ENCODE measurements at places on chromosomes 7 and 10.

DNA sequence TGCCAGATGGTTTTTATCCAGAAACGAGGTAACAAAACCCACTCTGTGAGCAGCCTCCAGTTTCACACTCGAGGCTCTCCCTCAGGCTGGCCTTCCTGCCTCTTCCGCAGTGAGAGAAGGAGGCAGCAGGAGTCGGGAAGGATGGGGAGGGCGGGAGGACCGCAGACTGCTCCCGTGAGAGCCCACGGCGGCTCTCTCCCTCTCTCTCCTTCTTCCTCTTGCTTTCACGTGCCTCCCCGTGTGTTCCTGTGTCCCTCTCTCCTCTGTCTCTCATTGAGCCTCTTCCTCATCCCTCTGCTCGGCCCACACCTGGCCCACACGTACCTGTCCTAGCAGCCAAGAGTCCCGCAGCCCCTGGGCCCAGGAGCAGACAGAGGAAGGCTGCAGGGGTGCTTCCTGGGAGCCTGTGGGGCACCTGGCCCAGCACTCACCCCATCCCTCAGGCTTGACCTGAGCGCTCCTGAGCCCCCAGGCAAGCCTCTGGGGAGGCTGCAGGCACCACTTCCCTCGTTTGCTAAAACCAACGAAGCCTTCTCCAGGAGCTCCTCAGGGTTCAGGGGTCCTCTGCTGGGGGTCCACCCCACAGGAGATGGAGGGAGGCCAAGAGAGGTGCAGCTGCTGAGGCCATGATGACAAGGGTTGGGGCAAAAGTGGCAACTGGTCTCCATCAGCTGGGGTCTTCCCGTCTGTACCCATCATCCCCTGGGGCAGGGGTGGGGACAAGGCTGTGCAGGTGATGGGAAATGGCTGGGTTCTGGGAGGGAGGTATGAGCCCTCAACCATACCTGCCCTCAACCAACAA, 13.6 kb downstream of the SPOCK2 start:
- DNase-seq = no peak

DNA sequence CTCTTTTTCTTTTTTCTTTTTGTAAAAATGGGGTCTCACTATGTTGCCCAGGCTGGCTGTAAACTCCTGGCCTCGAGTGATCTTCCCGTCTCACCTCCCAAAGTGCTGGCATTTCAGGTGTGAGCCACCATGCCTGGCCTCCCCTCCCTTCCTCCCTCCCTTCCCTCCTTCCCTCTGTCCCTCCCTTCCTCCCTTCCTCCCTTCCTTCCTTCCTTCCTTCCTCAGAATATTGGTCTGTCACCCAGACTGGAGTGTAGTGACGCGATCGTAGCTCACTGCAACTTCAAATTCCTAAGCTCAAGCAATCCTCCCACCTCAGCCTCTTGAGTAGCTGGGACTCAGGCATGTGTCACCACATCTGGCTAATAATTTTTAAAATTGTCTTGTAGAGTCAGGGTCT, 8.4 kb downstream of the AGAP3 start:
- DNase-seq = no peak

- DNase-seq = no peak
These were observed 552 bp downstream of the IL15RA start for GRCh38 chr10:5976512-5977470.

- DNase-seq = no peak
These were observed 251.4 kb downstream of the KIF20B start for GRCh38 chr10:89952751-89953150.

GRCh38 chr10:4141471-4141870, 356.5 kb upstream of the KLF6 start:
- DNase-seq = no peak

DNA sequence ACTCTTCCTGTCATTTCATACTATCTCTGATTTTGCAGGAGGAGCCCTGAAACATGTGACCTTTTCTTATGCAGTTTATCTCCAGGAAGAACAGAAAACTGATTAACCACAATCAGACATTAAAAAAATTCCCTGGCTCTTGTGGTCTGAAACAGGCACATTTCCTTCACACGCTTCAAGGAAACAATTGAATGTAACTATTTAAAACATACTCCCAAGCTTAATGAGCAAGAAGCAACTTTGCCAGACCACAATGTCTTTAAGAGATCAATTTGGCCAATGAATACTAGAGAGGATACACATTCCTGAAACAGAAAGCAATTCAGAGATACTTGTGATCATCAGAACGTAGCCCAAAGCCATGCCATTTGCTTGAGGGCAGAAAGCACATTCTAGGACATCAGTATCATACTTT, 65.8 kb downstream of the PIP4K2A start:
- no peak for DNase-seq

- no peak for DNase-seq
These were observed 82.0 kb downstream of the MKX start for GRCh38 chr10:27663621-27664020.

DNA sequence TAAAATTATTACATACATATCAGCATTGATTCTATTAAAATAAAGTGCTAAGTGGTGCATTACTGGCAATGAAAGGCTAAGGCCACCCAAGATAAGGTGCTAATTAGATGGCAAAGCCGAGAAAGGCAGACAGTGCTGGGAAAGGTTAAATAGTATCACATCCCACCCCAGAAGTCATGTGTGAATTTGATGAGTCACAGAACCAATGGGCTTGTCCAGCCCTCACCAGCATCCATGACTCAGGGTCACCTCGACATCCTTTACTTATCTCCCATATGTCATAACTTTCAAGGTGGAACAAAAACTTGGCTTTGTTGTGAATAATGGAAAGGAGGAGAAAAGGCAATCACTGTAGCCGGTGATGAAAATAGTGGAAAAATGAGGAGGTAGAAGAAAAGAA, 459.1 kb downstream of the PLXNA4 start:
- peak; percentile 20 for DNase-seq

GRCh38 chr7:130145424-130146100, 59.6 kb downstream of the TMEM209 start:
- no peak for DNase-seq

DNA sequence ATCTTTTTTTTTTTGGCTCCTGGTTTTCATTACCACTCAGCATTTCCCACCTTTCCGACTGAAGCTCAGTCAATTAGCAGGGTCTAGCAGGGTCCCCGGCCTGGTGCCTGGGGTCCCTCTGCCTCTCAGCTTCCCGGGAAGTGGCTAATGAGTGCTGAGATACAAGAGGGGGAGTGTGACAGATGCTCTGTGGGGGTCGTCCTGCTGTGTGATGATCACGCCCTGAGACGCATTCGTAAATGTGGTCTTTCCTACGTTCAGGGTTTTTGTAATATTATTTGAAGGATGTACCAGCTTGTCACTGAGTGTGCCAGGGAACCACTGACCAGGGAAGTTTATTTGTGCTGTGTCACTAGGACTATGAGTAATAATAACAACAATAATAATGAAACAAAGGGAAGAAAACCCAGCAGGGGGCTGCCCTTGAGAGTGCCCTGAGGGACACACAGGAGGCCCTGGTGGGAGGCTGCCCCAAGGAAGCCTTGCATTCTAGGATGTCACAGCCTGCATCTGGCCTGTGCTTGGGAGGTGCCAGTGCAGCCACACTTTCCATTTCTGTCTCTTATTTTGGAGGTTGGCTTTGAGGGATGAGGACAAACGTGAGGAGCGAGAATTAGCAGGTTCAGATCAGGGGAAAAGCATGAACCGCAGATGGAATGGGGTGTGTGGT, 337.8 kb downstream of the ADARB2 start:
- no peak for DNase-seq

DNA sequence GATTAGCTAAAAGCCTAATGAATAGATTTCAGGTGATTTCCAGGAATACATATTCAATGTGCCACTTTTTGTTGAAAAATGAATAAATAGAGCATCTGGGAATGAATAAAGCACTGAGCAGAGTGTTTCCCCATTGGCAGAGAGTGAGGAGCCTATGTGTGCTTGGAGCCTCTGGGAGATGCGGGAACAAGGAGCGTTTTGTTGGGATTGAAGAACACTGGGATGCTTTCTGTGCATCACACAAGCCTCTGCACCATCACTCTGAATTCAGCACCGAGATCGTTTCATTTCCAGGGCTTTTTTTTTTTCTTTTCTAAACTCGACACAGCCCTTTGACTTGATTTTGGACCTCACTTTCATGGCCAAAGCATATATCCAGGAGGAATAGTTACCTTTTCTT, 111.4 kb downstream of the BAMBI start:
- no peak for DNase-seq

GRCh38 chr7:126838194-126838593, 414.5 kb downstream of the GRM8 start:
- DNase-seq = no peak

DNA sequence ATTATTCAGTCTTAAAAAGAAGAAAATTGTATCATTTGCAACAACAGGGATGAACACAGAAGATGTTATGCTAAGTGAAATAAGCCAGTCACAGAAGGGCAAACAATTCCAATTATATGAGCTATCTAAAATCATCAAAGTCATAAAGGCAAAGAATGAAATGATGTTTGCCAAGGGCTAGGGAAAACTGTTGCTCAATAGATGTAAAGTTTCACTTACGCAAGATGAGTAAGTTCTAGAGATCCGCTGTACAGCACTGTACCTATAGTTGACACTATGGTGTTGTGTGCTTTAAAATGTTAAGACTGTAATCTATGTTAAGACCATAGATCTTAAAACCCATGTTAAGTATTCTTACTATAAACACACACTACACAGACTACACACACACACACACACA, 904.6 kb upstream of the LRRN3 start:
- DNase-seq = no peak

DNA sequence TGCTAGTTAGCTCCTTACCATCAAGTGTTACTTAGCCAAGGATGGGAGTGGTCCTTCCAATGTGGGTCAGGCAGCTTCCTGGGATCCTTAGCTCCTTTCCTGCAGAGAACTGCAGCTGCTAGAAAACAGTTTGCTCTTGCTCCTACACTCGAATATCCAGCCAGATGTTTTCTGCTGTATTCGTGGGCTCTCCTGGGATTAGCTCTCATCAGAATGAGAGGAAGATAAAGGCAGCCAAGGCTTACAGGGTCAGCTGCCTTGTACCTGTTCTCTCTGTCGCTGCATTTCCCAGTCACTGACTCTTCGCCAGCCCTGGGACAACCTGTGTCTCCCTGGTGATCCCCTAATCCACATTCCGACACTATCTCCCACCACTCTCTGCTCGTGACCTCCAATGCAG, 29.0 kb downstream of the NEUROD6 start:
- DNase-seq = no peak

DNA sequence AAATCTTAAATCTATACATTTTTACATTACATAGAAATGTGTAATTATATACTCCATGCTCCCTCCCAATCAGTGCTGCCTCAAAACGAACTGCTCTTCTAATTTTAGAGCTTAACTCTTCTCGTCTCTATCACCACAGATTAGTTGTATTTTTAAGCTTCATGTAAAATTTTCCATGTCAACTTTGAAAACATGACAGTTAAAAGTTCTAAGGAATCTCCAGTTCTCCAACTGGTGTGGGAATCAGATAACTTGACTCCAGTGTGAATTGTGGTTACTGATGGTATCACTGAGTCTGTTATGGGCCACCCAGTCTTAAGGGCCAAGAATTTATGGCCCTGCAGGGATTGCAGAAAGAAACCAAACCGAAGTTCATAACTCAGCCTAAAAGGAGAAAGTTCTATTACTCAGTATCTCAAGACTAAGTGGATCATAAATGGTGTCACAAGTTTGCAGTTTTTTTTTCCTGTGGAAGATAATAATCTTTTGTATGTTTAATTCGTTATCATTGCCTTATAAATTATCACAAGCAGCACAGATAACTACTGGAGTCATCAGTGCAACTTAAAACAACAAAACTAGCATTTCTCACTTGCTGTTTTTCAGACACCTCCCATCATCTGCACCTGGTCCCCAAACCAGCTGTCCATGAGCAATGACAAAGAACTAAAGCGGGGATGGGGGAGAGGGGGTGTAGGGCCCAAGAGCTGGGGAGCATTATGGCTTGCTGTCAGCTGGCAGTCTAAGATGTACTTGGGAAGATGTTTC, 31.5 kb upstream of the KMT2E start:
- no peak for DNase-seq

- DNase-seq = no peak
These were observed 29.9 kb upstream of the PDCD4 start for GRCh38 chr10:110841767-110842267.

DNA sequence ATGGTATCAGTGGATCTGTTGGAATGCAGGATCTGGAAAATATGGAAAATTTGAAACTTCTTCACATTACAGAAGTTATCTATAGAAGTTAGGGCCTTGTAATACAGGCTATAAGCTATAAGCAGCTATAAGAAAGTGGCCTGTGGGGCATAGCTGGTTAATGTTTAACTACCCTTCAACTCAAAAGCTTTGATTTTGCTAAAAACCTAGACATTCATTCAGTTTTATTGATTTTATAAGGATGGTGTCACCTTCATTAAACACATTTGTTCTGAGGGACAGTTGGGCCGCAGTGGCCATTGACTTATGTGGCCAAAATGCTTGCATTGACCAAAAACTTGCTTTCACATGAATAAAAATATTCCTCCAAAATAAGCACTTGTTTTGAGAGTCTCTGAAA, 13.1 kb upstream of the AKR1C3 start:
- DNase-seq = no peak

- no peak for DNase-seq
These were observed 113.8 kb downstream of the MARCHF5 start for GRCh38 chr10:92404612-92405418.

- no peak for DNase-seq
These were observed 85.6 kb downstream of the RNF216 start for GRCh38 chr7:5695727-5696345.

DNA sequence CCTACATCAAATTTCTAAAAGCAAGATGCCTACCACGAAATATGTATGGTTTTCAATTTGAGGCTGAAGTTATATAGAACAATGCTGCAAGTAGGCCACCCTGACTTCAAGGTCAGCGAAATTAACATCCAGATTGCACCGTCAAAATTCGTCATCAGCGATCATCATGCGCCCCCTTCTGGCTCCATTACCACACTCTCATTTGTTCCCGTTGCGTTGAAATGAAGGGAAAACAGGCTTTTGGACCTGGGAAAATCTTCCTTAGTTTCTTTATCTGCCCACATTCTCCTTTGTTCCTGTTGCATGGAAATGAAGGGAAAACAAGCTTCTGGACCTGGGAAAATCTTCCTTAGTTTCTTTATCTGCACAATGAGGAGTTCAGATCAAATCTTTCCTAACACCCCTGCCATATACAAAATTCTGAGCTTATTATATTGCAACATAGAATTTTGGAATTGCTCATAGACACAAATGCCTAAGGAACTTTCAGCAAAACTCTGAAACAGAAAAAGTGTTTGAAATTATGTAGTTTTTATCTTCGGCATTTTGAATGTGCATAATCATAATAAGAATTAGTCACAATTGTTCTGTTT, 98.2 kb upstream of the PRKCQ start:
- DNase-seq = no peak

- no peak for DNase-seq
These were observed 438.3 kb downstream of the RPS24 start for GRCh38 chr10:78471723-78472550.

All from amniotic stem cell (primary cell).